ENCODE measurements at places on chromosomes 2 and 18. TPM values are rescaled to one million over a fixed set of nuclear protein-coding genes. Genes with fewer than 3 reads are reported as not detected.

SERPINE2 gene
- 7.2 TPM for total RNA-seq

OSBPL6 gene
- total RNA-seq = 3.9 TPM

ARHGAP25 gene
- total RNA-seq = 3.1 TPM

WDFY1 gene
- 126 TPM for total RNA-seq

PHLPP1 gene
- total RNA-seq = 9.6 TPM

RAB6D gene
- total RNA-seq = not detected

GCG gene
- not detected for total RNA-seq

GNLY gene
- not detected for total RNA-seq

SNTG2 gene
- not detected for total RNA-seq

CCBE1 gene
- total RNA-seq = 1.5 TPM

SPATA3 gene
- total RNA-seq = not detected

TTN gene
- 0.66 TPM for total RNA-seq

C2orf15 gene
- total RNA-seq = 0.18 TPM

TLK1 gene
- total RNA-seq = 14.9 TPM

KCNK3 gene
- total RNA-seq = not detected

TCF23 gene
- not detected for total RNA-seq

OTOS gene
- not detected for total RNA-seq

PSMA8 gene
- total RNA-seq = not detected

TMEFF2 gene
- not detected for total RNA-seq

MEMO1 gene
- 30.4 TPM for total RNA-seq

NYAP2 gene
- total RNA-seq = not detected
